ENCODE measurements at places on chromosomes 3 and 15.
A peak's percentile ranks its signal among the peaks of the same experiment; 100 is the strongest.

DNA sequence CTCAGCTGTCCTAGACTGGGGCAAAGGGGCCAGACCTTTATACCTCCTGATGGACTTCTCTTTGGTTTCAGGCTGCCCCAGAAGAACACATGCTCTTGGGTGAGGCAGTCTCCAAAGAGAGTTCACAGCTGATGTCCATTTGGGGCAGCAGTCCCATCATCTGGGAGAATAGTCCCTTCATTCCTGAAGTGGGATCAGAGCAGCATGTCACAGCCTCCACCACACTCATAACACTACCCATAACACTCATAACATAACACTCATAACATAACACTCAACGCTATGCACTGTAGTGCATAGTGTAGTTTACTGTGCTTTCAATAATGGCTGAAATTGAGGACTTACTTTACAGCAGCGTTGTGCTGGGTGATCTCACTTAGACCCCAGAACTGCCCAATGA is 36.7 kb upstream of the PLCL2 start:
- no peak for DNase-seq

DNA sequence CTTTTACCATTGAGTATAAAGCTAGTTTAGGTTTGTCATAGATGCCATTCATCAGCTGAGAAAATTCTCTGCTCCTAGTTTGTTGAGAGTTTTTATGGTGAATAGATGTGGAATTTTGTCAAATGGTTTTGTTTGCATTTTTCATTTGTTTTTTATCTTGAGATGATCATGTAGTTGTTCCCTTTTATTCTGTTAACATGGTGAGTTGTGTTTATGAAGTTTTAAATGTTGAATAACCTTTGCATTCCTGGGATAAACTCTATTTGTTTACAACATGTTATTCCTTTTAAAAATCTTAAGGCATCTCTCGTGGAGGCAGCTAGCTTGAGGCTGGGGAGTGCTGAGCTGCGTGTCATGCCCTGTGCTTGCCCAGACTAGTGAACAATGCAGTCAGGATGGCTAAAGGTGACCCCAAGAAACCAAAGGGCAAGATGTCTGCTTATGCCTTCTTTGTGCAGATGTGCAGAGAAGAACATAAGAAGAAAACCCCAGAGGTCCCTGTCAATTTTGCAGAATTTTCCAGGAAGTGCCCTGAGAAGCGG is 48.5 kb downstream of the ANAPC13 start:
- no peak for DNase-seq

- no peak for DNase-seq
Observed at GRCh38 chr3:146280864-146281263, 30.0 kb upstream of the PLSCR4 start.

DNA sequence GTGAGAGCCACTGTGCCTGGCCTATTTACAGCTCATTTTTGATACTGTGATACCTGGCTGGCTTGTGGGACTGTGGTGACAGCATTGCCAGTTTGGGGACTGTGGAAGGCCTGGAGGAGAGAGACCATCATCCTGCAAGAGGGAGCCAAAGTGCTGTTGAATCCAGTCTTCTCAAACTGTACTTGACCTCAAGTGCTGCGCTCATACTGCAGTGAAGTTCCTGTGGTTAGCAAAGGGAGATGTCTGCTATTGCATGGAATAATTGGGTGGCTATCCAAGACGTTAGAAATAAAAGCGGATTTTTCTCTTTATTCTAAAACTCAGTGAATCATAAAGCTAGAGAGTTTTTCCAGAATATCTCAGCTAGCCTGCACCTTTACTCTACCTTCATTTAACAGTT is 83.4 kb downstream of the CCK start:
- DNase-seq, result no peak

GRCh38 chr3:59866076-59866475 is 816.3 kb upstream of the CFAP20DC start:
- DNase-seq, result no peak

DNA sequence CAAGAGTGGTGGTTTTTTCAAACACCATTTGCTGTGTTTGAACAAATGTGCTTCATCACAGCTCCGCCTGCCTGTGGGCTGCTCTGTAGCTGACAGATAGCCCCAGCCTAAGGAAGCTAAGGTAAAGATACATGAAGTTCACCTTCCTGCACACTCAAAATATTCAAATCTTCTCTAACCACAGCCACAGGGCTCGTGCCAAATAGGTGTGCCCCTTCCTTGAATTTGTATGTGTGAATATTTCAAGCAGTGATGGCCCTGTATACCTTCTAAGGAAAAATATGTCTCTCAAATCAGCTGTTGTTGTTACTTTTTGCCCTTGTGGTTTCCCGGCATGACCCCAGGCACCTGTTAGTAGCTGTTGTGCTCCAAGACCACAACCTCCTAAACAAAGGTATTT is 92.8 kb downstream of the CCNL1 start:
- DNase-seq, result no peak

DNA sequence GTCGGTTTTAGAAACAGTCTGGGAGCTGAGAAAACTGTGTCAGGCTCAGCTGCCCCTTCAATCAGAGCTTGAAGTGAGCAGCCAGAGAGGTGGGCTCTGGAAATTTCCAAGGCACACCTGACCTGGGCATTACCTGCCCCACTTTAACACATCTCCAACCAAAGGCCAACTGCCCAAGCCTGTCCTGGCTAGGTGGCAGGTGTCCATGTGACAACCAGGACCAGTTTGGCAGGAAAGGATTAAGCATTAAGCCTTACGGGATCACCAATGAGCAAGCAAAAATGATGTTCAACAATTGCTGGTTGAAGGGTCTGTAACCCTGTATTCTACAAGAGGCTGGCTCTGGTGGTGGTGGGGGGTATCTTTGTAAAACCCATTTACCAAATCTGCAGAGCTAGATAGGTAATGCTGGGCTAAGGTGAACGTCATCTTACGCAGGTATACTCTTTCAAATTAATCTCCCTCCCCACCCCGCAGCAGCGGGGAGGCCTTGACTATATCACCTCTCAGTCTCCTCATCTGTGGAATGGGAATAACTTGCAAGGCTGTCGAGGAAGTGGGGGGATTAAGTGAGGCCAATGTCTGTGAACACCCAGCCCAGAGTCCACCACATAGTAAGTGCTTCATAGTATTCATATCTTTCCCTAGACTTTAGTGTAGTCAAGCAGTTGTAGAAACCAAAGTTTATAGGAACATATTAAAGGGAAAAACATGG is 183.2 kb downstream of the MEGF11 start:
- DNase-seq, result no peak

DNA sequence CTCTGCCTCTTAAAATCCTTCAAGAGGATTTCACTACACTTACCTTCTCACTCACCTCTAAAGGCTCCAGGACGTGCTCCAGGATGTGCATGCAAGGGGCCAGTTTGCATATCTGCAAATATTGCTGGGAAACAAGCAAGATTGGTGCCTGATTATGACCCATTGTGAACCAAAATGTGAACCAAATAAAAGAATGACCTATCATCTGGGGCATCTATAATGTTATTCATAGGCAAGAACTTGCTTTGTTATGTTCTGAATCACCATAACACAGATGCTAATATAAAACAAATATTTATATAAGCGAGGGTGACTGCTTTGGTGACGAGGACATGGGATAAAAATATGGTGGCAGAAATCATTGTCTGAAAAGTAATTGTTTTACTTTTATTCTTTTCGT is 5.5 kb downstream of the IL12A start:
- DNase-seq, result no peak

DNA sequence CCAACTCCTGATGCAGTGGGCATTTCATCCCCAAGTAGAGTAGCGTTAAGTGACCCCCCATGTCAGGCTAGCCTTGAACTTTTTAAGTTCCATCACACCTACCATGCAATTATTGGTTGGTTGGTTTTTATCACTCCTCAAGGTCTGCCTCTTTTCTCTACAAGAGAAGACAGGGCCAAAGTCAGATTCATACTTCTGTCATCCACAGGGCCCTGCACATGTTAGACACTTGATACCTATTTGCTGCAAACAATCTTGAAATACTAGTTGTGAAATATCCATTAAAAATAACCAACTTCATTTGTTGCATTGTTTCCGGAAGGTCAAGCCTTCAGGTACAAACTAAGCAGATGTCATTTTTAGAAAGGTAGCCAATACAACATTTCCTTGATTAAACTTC is 1.2 kb downstream of the CMSS1 start:
- DNase-seq, result no peak

DNA sequence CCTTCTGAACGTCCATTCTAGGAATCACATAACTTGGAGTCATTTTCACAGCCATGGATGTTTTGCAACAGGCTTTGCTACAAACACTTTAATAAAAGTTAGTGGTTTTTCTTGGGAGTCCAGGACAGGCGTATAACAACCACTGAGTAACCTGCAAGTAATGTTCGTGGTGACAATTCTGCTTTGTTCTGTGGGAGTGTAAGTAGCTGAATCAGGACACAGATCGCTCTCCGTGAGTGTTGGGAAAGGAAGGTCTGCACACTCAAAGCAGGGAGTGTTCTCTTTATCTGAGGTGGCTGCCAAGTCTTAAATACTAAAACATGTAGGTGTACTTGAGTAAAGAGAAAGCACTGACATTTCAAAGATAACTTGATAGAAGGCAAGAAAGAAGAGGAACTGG is 7.9 kb upstream of the BNC1 start:
- DNase-seq, result no peak

- peak; percentile 91 for DNase-seq
Observed at GRCh38 chr3:157088601-157089454, 71.1 kb downstream of the CCNL1 start.

GRCh38 chr3:147940405-147941193 is 531.4 kb downstream of the ZIC1 start:
- no peak for DNase-seq

- no peak for DNase-seq
Observed at GRCh38 chr3:37096975-37097374, 77.4 kb downstream of the LRRFIP2 start.

GRCh38 chr3:16114429-16114828 is 60.1 kb upstream of the GALNT15 start:
- no peak for DNase-seq

DNA sequence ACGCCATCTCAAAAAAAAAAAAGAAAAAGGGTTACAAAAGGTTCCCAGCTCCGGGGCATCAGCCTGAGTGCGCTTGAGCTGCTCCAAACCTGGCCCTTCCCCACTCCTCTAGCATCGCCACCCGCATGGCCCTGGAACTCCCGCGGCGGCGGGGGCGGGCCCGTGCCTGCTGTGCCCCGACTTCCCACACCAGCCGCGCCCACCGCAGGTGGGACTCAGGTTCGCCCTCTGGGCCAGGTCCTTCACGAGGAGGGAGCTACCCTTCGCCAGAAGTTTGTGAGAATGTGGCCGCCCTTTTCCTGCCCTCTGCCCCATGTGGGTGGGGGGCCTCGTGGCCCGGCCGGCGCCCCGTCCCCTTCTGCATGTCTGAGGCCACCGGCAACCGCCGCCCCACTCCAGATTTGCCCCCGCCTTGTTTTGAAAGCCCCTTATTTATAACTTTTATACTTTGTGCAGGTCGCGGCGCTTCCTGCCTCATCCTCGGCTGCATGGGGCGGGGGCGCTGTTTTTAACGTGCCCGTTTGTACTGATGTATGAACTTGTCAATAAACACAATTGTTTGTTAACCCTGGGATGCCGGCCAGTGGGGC is 507 bp upstream of the JMJD7 start:
- DNase-seq, result no peak

DNA sequence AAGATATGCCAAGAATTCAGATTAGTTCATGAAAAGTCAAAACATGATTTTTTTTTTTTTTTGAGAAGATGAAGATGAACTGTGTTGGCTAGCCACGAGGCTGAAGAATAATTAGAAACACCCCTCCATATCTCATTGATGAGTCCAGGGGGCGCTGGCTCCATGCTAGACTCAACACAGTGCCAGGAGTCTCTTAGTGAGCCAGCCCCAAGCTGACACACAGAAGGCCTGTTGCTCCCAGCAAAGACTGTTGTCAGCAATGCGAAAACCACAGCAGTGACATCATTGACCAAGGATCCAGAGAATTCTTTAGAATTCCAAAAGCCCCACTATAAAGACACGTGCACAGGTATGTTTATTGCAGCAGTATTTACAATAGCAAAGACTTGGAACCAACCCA is 185.2 kb downstream of the ANXA2 start:
- DNase-seq, result no peak

GRCh38 chr3:72897758-72898007 is 9.8 kb downstream of the GXYLT2 start:
- DNase-seq, result no peak

- DNase-seq, result no peak
Observed at GRCh38 chr3:171219258-171219657, 192.7 kb upstream of the SLC2A2 start.

DNA sequence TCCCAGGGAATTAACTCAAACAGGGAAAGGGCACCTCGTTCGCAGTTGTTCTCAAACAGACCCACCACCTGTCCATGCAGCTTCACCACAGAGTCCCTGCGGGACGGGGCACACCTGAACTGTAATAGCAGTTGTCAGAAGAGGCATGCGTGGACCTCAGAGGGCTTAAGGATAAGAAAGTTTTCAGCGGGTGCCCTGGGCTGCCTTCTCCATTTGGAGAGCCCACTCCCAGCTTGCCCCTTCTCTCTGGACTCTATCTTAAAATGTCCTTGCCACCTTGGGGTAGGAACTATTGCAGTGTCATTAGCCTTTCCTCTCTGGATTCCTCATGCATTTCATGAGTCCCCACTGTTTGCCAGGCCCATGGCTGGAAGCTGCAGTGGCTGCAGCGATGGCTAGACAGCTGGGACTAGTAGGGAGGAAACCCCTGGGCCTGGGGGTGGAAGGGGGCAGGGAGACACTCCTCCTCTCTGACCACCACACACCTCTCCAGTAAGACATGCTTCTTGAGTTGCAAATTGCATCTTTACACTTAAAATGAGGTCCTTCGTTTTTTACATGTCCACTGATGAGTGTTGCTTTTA is 33.5 kb downstream of the PDIA5 start:
- DNase-seq, result no peak

DNA sequence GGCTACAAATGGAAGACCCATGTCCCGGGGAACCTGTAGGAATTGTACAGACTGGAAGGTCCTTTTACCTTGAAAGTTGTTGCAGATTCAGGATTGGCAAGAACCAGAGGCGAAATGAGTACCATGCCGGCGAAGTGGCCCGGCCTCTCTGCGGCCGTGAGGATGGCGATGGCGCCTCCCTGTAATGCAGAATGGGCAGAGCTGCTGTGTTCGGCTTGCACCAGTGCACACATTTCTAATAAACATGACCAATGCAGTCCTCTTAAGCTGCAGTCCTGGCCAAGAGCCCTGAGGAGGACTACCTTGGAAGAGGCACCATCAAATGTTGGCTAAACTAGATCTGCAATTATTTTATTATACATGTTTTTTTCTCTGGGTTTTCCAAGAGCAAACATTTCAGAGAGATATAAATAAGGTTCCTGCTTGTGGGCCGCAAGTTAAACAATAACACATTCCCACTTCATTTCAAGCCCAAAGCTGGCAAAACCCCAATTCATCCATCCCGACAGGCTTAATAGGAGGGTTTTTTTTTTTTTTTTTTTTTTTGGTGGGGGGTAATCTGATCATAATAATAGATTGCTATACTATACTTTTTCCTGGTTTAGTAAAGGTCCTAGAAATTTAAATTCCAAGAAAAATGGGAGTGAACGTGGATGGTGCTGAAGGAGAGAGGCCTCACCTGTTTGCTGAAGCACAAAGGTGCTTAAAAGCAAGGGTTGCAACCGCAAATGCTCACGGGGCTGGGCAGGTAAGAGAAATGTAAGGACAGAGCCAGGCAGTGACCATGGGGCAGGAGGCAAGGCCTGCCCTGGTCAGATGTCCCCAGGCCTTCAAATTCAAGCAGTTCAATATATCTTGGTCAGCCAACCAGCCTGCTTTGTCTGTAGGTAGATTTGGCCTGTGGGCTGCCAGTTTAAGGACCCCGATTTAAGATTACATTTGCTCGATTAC is 48.5 kb downstream of the ABTB1 start:
- no peak for DNase-seq

- DNase-seq, result no peak
Observed at GRCh38 chr3:189507856-189508255, 123.3 kb upstream of the TP63 start.

Measured in stimulated activated CD4-positive, alpha-beta T cell treated with anti-CD3 and anti-CD28 coated beads, Interleukin-2, amount 100 ng/mL, for 4 hours (primary cell).